Fibroblast of the aortic adventitia (primary cell): ENCODE measurements at places on chromosomes 5 and 9. TPM values are rescaled to one million over a fixed set of nuclear protein-coding genes. Genes with fewer than 3 reads are reported as not detected.

The NR2F1 gene
- total RNA-seq, result 8.0 and 20.5 TPM in 2 replicates

DNA sequence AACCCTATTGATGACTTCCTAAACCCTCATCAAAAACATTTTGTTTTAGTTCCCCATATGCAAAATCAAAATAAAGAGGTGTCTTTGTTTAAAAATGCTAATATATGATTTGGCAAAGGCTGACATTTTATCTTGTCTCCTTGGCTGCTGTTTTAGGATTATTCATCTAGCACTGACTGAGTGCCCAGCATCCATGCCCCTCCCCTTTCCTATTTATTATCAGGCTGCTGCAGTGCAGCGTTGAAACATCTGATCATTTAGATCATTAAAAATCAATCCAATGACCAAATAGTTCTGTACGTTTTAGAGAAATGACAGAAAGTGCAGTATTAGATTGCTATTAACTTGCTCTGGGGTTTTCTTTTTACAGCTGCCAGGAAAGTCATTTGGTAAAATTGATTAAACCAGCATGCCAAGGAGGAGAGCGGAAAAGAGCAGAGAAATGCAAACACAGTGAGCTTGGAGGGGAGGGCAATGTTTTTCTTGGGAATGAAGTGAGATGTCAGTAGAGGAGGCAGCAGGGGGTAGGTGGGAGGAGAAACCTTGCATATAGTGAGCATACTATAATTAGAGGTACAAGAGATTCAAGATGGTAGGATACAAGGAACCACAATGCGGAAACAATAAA is 286.3 kb downstream of the PDE4D start:
- DNase-seq, result no peak

GRCh38 chr9:92097997-92098482 is 17.2 kb downstream of the SPTLC1 start:
- peak; percentile 64 for DNase-seq

The FGFR4 gene
- total RNA-seq, result 0.74 TPM in 1 of 2 replicates, not detected in the other

The ADGRV1 gene
- 0.18 and 0.25 TPM in 2 replicates for total RNA-seq

- DNase-seq, result peak; percentile 45
Measured at GRCh38 chr9:134775081-134775951, 105.3 kb upstream of the FCN2 start.

- DNase-seq, result no peak
Measured at GRCh38 chr9:125464591-125465385, 203.2 kb downstream of the GAPVD1 start.

DNA sequence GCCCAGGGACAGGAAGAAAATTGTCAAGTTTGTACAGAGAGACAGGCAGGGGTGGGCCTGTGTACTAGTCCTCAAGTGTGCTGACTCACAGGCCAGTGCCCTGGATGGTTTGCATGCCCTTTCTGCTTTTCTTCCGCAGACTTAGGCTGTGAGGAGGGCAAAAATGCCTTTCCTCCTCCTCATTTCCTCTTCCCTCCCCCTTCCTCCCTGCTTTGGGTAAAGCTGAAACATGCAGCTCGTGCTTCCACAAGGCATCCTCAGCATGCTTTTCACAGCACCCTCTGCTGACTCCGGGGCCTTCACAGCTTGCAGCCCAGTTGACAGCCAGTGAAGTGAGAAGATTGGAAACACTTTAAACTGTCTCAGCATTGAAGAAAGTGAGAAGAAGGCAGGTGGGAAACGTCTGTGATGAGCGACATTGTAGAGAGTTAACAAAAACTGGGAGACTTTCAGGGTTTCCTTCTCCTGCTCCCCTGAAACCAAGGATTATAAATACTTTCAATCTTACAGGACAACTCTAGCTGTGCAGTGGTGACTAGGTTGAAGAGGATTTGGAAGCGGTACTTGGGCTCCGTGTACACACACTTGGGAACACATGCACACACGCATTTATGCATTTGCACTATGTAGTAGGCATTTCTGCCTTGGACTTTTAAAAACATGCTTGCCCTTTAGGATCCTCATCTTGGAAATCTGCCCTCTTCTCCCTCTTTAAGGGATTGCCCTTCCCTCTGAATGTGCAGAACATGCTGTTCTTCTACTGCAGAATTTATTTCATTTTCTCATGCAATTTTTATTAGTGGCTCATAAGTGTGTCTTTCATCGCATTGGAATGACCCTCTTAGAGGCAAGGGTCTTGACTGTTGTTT is 138.8 kb downstream of the GRIA1 start:
- peak; percentile 96 for DNase-seq

DNA sequence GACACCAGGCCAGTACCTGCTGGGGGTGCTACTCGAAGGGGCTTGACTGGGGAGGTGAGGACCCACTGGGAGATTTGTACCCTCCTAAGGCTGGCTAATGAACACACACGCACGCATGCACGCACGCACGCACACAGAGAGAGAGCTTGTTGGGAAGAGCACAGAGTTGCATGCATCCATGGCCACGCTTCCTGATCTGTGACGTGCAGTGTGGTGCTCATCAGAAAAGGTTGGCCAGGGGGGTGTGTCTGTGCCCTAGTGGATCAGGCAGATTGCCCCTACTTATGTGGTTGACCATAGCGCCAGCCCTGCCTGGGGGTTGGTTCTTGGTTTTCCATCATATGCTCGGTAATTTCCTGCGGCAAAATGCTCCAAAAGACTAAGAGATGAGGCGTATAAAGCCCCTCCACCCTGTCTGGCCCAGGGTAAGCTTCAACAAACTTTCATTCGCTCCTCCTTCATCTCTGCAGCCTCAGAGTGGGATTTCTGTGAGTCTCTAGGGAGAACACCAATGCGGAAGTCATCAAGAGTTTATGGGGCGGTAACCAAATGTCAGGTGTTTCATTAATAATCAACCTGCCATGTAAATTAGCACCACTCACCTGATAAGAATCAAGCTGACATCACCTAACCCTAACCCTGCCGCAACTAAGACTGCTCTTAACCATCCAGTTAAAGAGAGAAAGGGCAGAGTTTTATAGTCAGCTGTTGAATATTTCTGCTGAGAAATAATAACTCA is 8.0 kb upstream of the GFI1B start:
- DNase-seq, result no peak

- DNase-seq, result no peak
Measured at GRCh38 chr9:120944434-120944843, 17.8 kb upstream of the TRAF1 start.

DNA sequence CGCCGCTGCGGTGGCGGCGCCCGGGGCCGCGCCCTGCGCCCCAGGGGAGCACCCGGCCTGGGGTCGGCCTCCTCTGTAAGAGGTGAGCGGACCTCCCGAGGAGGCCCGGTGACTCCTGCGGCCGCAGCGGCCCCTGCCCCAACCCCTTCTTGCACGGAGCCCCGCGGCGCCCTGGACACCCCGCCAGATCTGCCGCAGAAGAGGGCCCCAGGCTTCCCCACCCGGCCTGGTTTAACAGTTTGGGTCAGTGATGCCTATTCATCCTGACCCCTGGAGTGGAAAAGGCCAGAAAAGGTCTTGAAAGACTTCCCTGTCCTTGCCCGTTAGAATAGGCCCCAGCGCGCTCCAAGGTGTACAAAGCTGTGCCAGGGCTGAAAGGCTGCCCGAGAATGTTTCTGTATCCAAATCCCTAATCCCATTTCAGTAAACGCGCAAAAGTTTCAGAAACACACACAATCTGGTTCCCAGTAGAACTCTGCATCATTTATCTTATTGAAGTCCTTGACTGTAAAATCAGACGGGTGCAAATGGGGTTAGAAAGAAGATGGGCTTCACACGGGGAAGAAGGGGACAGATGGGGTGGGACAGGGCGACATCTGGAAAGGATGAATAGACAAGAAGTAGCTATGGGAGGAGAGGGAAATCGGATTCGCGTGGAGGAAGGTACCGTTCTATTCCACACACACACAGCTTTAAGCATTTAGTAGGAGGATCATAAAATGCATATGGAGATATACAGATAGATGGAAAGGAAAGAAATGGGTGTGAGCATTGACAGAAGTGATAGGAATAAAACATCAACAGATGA is 1.1 kb upstream of the SSBP2 start:
- peak; percentile 37 for DNase-seq

- no peak for DNase-seq
Measured at GRCh38 chr5:173611706-173612105, 4.7 kb downstream of the BOD1 start.

The AIF1L gene
- total RNA-seq, result 0.25 and 0.45 TPM in 2 replicates

- DNase-seq, result peak; percentile 86
Measured at GRCh38 chr9:136109351-136110081, 9.2 kb downstream of the TMEM250 start.

The STX17 gene
- 21.2 and 32.1 TPM in 2 replicates for total RNA-seq

GRCh38 chr9:16628413-16628812 is 242.1 kb downstream of the BNC2 start:
- DNase-seq, result peak; percentile 76

GRCh38 chr5:87141544-87141943 is 126.1 kb upstream of the RASA1 start:
- peak; percentile 43 for DNase-seq

- peak; percentile 45 for DNase-seq
Measured at GRCh38 chr5:122312591-122313406, 762 bp downstream of the SNCAIP start.

GRCh38 chr9:136607334-136607919 is 55.3 kb upstream of the EGFL7 start:
- DNase-seq, result no peak

DNA sequence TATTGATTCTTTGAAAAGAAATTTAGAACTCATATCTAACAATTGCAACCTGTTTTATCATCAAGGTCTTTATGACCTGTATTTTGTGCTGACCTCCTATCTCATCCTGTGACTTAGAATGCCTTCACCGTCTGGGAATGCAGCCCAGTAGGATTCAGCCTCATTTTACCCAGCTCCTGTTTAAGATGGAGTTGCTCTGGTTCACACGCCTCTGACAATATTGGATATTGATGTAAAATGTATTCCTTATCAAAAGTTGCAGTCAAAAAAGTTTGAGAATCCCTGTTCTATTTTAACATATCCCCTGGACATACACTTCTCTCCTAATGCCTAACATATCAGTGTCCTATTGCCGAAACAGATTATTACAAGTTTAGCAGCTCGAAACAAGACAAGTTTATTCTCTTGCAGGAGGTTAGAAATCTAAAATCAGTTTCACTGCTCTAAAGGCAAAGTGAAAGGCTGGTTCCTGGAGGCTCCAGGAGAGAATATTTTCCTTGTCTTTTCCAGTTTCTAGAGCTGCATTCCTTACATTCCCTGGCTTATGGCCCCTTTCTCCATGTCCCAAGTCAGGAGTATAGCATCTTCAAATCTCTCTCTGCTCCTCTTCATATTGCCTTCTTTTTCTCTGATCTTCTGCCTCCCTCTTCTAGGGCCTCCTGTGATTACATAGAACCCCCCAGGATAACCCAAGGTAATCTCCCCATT is 31.5 kb upstream of the LVRN start:
- DNase-seq, result peak; percentile 33
